Activated CD4-positive, CD25-positive, alpha-beta regulatory T cell treated with anti-CD3 and anti-CD28 coated beads, Interleukin-2, amount 50 U/mL, for 24 hours (primary cell): ENCODE measurements at places on chromosomes 6 and 20.
A peak's percentile ranks its signal among the peaks of the same experiment; 100 is the strongest.

DNA sequence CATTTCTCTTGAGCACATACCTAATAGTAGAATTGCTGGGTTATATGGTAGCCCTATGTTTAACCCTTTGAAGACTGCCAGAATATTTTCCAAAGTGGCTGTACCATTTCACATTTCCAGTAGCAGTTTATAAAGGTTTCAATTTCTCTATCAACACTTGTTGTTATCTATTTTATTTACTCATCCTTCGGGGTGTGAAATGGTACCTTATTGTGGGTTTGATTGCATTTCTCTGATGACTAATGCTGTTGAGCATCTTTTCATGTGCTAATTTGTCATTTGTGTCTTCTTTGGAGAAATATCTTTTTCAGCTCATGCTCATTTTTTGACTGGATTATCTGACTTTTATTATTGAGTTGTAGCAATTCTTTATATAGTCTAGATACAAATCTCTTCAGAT lies 5.4 kb downstream of the ENPP4 start:
- ATAC-seq: no peak

GRCh38 chr6:126056355-126057004 lies 70.1 kb downstream of the TRMT11 start:
- ATAC-seq: no peak

- peak; percentile 8 for ATAC-seq
Measured at GRCh38 chr6:166341977-166342348, 382 bp downstream of the SFT2D1 start.

GRCh38 chr6:93391965-93392364 lies 27.4 kb downstream of the EPHA7 start:
- no peak for ATAC-seq

GRCh38 chr6:20056350-20056992 lies 155.8 kb downstream of the MBOAT1 start:
- ATAC-seq: no peak
